Vagina (tissue), 2 donors: ENCODE measurements at places on chromosomes 4 and X.

DNA sequence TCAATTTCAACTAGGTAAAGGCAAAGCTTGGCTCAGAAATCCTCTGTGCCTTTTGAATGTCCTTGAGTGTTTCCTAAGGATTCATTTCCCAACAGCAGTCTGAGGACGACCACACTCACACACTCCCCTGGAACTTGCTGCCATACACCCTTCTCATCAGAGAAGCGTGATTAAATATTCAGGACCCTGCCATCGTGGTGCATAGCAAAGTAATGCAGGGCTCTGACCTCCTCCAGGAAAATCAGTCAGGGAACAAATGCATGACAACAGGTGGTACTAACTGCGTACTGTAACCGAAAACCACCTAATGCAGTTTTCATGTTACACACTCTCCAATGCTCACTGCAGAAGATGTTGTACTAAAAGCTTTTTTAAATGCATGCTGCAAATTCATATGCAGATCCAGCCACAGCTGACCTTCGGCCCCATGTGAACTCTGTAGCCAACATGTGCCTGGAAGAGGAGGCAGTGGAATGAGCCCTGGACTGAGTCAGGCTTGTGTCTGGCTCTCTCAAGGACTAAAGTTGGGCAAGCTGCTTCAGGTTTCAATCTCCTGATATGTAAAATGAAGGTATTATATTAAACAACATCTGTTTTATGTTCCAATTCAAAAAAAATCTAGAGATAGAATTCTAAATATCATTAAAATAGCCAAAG, 238.3 kb downstream of the KCNIP4 start:
- no peak for DNase-seq

DNA sequence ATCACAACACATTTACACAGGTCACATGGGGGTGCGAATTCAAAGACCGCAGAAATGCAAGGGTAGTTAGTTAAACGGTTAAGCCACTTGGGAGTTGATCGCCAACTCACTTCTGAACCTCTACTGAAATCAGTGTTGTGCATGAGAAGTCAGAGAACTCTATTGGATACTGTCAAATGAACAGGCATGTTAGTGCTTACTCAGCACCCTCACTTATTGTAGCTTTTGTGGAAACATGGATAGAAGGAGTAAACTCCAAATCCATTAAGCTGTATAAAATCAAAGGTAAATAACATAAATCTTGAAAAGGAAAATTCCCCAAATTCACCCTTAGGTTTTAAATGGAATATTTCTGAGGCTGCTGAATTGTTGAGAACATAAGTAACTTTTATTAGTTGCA, 17.5 kb upstream of the ANXA10 start:
- no peak for DNase-seq

DNA sequence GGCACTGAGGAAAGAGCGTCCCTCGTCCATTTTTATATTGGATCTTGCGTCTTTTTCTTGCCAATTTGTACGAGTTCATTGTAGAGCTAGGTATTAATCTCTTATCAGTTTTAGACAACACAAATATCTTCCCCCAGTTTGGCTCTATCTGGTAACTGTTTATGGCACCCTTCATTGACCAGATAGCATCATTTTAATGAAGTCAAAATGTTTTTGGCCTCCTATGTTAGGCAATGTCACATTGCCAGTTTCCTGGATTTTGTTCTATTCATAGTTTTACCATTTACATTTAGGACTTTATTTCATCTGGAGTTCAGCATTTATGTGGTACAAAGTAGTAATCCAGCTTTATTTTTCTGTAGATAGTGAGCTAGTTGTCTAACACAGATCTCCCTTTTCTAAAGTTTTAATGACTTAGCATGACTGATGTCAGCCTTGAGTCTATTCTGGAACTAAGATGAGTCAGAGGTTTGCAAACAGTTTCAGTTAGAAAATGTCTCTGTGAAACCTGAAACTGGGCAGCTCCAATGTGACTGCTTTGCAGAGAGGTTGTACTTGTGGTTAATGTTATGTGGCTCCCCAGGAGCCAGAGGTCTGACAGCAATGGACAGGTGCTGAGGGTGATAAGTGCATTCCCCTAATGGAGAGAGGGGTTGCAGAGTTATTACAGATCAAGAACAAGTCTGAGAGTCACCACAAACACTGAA, 5.3 kb upstream of the STBD1 start:
- no peak for DNase-seq

DNA sequence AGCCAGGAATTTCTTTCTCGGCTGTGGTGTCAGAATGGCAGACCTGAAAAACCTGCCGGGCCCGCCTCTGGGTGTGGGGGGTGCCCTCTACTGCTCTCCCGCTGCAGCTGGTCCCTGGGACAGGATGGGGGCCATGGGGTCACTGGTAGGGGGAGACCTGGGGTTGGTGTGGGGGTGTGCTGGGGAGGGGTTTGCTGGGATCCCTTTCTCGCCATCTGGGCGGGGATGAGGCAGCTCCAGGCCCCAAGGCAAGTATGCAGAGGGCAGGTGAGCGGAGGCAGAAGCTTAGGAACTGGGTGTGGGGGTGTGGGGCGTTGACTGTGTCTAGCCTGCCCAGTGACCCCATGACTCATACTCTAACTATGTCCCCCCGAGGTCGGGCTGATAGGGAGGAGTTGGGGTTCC, 884 bp downstream of the CCDC120 start:
- no peak for DNase-seq

- DNase-seq: no peak
These were observed 208.4 kb downstream of the ANTXR2 start for GRCh38 chr4:79864500-79865200.

DNA sequence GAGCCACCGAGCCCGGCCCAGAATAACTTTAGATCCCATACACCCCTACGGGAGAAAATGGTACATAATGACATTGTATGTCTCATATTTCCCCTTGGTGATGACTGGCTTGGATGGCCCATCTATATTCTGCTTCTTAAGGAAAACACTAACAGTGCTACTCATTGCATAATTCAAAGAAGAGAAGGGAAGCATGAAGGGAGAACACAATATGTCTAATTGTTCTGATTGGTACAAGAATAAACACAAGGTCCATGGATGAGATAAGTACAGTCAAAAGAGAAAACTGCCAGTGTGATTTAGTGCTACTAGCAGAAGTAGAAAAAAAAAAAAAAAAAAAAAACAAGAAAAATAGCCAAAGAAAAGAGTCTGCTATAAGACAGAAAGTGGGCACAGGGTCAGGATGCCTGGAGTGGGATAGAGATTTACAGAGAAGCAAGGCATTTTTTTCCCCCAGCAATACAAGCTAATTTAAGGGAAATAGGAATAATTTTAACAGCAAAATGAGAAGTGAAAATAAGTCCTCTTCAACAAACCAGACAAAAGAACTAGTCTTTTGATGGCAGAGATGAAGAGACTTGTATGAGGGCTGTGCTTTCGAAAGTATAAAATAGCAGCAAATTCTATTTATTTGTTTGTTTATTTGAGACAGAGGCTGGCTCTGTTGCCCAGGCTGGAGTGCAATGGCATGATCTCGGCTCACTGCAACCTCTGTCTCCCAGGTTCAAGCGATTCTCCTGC, 96.5 kb upstream of the MAP3K15 start:
- DNase-seq: no peak

- no peak for DNase-seq
These were observed 346.4 kb downstream of the PTTG2 start for GRCh38 chr4:38306482-38307071.

DNA sequence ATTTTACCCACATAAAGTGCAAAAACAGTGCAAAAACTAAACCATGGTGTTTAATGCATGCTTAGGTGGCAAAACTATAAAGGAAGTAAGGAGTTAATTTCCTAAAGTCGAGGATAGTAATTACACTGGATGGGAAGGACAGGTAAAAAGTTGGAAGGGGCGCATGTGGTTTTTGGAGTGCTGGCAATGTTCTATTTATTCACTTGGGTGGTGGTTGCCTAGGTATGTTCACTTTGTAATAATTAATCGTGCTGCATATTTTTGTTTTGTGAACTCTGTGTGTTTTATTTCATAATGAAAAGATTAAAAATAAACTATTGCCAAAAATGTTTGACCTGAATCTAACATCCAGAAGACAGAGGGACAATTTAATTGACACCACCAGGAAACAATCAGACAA, 32.1 kb upstream of the SMARCA5 start:
- no peak for DNase-seq

DNA sequence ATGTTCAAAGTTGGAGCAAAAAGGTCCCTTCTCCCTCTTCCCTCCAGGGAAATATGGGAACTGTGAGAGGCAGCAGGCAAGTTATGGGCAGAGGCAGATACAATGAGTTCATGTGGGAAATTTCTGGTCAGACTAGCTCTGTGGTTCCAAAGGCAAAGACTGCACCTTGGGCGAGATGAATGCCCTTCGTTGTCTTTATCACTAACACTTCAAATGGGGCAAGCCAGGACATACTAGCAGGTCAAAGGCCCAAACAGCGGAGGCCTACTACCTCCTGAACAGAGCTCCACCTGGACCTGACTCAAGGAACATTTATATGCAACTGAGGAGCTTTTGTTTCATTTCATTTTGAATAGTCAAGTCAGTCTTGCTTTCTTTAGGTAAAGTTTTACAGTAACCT, 29.0 kb downstream of the SRPX2 start:
- DNase-seq: no peak
